ENCODE measurements at places on chromosomes 12 and 14.

- DNase-seq, result no peak
These were observed 24.9 kb upstream of the PRKAB1 start for GRCh38 chr12:119642986-119643385.

GRCh38 chr12:108635201-108635996 lies 1.7 kb upstream of the SELPLG start:
- no peak for DNase-seq

DNA sequence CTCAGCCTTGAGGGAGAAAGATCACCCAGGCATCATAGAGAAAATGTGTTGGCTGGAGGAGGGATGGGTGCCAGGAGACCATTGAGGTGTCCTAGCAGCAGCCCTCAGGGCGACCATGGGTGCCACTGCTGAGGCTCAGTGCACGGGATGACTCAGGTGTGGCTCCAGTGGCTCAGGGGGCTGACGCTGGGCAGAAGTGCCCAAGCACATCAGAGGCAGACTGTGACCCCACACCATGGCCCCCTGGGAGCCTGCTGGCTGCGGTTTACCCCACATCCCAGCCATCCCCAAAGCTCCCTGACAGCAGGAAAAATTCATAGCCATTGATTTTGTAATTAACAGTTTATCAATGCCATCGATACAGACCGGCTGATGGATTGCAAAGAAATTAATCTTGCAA lies 120.7 kb downstream of the ESRRB start:
- DNase-seq, result no peak

GRCh38 chr12:79057540-79057939 lies 193.0 kb downstream of the SYT1 start:
- DNase-seq, result no peak

DNA sequence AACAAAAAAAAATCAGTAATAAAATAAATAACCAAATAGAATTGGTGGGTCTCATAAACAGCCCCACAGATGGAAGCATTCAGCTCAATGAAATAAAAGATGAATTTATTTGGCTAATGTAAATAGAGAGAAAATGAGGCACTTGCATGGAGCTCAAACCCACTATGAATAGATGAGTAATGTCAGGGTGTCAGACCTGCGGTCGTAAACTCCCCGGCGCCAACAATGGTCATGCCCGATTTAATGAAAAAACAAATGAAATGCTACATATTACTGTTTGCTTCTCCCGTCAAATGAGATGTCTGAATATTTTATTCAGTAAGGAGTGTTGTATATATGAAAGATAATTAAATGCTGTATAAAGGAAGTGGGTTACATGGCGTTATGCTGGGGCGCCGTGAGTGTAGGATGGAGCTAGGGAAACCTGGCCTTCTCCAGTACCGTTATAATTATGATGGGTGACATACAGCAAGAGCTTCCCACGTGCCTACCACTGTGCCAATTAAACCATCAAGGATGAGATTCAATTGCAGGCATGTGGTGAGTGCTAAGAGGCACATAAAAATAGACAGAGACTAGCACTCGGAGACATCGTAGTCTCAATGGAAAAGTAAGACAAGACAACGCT lies 648.1 kb downstream of the BCL11B start:
- no peak for DNase-seq

DNA sequence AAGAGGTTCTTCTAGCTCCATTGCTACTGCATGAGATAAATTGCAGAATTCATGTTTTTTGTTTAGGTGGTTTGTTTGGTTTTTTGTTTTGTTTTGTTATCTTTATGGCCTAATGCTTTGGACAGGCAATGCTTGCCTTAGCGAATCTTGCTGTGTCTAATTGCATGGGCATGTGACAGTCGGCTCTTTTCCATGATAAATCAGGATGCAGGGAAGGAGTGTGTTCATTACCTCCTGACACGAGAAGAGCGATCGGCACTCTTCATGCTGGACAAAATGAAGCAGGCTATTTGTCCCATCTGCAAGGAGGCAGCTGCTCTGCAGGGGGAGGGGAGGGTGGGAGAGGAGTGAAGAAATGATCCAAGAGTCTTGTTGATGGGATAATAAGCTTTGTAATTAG lies 6.5 kb downstream of the CCDC60 start:
- no peak for DNase-seq

GRCh38 chr14:101920271-101920670 lies 44.1 kb upstream of the DYNC1H1 start:
- DNase-seq, result no peak

GRCh38 chr12:63917864-63918799 lies 73.6 kb downstream of the SRGAP1 start:
- no peak for DNase-seq

- no peak for DNase-seq
These were observed 80.2 kb upstream of the PTPRR start for GRCh38 chr12:71000748-71001147.

All from stimulated activated CD4-positive, alpha-beta T cell treated with anti-CD3 and anti-CD28 coated beads, Interleukin-12 subunit alpha, Interleukin-12 subunit beta, amount 100 ng/mL, for 24 hours (primary cell).